ENCODE measurements at places on chromosomes 5 and 9.

DNA sequence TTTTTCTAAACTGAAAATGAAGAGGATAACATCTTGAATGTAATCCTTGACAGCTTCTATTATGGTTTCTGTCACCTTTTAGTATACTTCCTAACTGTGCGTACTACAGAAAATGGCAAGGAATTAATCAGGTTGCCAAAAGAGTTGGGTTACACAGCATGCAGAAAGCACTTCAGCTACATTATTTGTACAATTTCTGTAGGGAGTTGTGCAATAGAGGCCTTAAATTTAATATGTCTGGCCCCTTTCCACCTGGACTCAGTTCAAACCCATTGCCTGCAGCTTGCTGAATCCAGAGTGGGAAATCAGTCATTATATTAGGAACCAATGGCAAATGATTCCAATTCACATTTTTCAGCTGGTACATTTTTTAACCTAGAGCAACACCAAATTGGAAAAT, 549.7 kb downstream of the CSNK1G3 start:
- DNase-seq: no peak

DNA sequence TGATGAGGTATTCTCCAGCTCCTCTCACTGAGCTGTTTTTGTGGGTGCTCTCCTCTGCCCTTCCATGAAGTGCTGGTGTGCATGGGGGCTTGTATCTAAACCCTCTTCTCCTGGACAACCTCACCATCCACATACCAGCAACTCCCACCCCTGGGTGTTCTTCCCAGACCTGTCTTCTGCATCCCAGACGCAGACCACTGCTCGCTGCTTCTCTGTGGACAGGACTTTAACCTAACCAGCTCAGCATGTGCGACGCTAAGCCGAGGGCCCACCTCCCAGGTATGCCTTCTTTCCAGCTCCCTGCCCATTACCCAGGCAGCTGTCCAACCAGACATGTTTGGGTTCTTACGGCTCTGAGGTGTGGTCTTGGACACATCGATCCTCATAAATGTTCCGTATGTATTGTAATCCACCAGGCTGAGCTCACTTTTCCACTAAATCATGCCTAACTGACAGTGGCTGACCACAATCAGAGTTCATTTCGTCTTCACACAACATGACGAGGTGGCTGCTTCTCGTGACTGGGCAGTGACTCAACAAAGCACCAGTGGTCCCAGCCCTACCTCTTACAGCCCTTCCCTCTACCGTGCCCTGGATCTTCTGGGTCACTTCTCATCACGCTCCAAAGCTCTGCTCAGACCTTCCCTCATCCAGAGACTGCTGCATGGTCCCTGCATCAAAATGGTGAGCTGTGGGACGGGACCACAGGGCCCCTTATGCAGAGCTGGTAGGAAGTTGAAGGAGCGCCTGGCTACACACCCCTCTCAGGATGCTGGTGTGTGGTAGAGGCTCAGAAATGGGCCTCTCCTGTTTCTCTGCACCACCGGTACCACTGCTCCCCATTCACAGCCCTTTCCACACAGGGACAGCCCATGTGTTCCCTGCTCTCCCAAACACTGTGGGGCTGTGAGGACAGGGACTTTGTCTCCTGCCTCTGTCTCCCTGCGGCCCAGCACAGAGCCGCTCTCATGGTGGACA, 9.6 kb upstream of the PTGES2 start:
- no peak for DNase-seq

- no peak for DNase-seq
Measured at GRCh38 chr9:124739360-124739759, 31.8 kb downstream of the NR6A1 start.

- peak; percentile 80 for DNase-seq
Measured at GRCh38 chr9:121686930-121687541, 35.6 kb downstream of the DAB2IP start.

- DNase-seq: no peak
Measured at GRCh38 chr9:124352616-124353015, 62.6 kb downstream of the PSMB7 start.

DNA sequence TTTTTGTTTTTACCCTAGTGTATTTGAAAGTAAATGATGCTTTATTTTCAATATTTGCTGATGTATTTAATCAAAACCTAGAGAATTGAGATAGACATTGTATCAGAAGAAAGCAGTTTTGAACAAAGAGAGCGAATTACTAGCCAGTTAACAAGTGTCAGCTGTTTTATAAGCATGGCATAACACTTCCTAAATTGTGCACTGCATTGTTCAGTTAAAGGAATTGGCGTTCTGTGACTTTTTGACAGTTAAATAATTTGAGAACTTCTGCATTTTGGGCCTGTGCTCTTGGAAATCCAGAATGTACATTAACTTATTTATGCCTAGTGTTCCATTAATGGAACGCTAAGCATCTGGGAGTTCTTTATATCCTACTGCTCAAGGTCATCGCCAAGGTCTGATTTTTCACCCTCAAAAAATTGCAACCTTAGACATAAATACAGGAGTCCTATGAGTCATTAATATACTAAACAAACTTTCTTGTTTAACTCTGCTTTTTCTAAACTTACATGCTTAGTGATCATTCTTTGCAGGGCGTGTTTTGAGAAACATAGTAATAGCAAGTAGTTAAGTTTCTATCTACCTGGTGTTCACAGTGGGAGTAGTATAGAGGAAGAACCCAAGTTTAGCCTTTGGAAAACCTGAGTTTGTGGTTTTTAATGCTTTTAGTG, 31.1 kb downstream of the RASA1 start:
- no peak for DNase-seq

DNA sequence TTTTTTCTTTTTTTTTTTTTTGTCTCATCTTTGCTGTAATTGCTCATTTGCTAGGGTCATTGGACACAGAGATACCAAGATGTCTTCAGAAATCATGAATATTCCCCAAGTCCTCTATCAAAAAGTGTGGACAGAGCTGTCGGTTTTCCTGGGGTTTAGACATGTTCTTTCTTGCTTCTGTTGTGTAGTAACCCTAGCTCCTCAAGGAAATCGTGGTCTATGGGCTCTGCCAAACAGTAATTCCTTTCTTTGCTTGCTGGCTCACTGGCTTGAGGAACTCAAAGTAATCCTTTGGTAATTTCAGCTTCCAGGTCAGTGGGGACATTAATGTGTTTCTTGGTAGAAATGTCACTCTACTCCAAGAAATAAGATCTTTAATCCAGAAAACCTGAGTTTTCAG, 101.7 kb downstream of the TMC1 start:
- no peak for DNase-seq

DNA sequence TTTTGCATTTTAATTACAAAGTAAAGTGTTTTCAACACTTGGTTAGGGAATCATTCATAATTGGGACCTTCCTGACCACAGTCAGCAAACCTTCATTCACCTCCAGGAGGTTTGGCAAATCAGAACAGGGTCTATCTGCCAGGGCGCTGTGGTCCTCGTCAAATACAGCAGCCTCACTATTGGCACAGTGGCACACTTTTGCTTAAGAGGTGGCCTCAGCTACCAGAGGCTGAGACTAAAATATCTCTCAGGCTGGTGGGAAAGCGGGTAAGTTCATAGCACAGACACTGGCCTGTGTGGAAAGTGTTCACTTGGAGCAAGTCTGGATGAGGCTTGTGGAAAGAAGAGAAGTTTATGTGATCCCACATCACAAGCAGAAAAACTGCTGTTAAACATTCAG, 268.6 kb upstream of the DAPK1 start:
- no peak for DNase-seq

DNA sequence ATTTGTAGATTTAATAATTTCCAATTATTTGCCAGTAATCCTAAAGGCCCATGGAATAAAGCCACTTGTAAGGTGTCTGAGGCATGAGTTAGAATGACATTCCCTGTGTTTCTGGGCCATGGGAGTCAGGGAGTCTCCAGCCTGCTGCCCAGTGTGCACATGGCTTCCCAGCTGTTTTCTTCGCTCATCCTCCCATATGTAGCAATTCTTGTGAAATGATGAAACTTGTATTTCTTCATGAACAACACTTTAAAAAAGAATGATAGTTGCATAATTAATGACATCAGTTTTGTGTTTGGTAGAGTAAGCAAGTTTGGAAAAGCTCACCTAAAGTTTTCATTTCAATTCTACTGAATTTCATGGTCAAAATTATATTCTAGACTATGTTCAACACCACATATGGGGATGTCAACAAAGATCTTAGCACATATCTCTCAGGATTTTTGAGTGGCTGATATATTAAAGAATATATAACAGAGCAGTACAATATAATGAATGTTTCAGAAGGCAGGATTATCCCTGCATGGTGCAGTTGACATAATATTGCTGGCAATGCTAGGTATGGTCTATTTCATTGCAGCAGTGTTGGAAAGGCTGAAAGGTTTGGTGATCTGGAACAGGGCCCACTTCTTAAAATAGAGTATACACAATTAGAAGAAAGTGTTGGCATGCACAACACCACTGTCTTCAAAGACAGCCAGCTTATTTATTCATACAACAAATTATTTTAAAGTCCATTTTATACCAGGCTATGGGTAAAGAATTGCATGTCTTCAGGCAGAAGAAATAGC, 44.7 kb downstream of the GRIN3A start:
- no peak for DNase-seq

DNA sequence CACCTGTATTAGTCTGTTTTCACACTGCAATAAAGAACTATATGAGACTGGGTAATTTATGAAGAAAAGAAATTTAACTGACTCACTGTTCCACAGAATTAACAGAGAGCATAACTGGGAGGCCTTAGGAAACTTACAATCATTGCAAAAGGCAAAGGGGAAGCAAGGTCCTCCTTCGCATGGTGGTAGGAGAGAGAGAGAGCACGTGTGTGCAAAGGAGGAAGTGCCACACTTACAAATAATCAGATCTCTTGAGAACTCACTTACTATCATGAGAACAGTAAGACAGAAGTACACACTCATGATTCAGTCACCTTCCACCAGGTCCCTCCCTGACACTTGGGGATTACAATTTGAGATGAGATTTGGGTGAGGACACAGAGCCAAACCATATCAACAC, 258.7 kb downstream of the TRIM32 start:
- no peak for DNase-seq

GRCh38 chr5:133873449-133873848, 95.0 kb downstream of the C5orf15 start:
- DNase-seq: no peak

GRCh38 chr9:102035929-102036328, 297.5 kb upstream of the GRIN3A start:
- DNase-seq: no peak

DNA sequence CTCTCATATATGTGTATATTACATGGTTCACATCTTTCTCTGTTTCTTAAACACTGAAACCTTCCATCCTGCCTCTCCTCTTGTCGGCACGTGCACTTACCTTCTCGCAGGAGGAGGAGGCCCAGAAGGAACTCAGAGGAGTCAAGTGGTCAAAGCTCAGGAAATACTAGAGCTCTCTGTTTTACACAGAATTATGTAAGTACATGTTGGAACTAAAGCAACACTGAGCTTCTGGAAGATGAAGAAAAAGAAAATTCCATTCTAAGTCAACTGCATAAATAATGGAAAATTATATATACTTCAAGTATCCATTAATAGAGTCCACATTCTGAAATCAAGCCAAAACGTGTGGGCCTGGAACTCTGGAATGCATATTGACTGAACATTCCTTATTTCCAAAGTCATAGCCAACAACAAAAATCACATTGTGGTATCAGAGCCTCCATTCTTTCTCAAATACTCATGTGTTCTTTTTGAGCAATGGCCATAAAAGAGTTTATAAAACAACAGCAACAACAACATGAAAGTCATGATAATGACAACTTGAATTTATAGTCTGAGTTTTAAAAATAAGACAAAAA, 121.5 kb upstream of the RAI14 start:
- no peak for DNase-seq

GRCh38 chr5:90334741-90335140, 74.8 kb downstream of the CETN3 start:
- DNase-seq: no peak

DNA sequence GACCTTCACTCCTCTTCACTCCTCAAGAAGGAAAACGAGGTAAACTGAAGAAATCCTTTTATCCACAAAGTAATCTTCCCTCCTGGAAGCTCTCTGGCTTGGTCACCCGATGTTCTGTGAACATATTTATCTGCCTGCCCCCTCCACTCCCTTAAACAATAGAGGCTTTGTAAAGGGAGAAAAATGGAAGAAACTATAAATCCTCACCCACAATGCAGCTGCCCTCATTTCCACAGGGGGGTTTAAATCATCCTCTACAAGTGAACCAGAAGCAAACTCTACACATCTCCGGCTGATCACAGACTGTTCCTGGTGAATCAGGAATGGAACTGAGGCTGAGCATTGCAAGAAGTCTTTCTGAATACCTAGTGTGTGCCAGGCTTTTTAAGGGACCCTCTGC, 7.2 kb downstream of the INSYN2B start:
- DNase-seq: no peak

DNA sequence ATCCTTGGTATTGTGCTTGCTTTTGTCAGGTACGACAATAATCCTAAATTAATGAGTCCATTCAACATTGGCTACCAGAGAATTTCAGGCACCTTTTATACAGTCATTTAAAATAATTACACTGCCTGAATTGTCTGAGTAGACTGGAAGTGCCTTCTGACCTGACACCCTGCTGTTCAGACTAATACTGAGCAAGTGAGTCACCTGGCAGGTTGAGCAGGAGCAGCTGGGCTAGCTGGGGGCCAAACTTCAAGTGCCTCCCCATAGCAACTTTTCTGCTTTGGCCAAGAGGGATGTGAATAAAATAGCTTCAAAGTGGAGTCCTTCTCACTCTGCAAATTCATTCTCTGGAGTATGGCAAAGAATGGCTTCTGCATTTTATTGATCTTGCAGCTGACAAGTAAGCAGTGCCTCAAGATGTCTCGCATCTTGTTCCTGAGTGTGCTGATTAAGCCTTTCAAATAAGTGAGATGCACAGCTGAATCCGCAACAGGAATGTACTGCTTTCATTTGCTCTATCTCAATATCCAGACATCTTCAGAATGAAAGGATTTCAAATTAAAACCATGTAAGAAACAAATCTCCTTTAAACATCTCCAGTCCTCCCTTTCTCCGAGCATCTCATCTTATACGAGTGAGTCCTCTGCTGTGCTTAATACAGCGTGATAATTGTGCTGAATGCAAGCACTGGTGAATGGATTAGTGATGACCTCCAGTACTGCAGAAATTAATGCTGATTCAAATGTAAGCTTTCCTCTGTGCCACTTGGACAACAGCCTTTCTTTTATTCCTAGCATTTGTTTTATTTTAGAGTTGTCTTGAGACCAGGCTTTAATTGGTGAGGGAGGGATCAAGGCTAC, 271.2 kb downstream of the EDIL3 start:
- no peak for DNase-seq

DNA sequence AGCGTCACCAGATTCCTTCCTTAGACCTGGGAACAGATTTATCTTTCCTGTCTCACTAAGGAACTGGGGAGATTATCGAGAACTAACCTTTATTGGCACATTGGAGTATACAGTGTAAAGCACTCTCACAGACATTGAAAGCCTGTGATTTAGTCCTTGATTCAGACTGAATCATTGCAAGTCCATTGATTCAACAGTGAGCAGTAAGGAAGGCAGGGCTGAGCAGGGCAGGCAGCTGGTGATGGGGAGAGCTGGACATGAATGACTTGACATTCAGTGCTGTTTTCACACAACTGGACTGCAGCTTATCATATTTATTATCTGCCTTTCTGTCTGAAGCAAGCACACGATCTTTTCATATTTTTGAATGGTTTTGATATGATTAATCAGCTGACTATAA, 16.2 kb downstream of the ISOC1 start:
- DNase-seq: no peak
